ENCODE measurements at places on chromosomes 6 and 20.

- no peak for DNase-seq
Observed at GRCh38 chr20:24407151-24407550, 62.3 kb upstream of the SYNDIG1 start.

DNA sequence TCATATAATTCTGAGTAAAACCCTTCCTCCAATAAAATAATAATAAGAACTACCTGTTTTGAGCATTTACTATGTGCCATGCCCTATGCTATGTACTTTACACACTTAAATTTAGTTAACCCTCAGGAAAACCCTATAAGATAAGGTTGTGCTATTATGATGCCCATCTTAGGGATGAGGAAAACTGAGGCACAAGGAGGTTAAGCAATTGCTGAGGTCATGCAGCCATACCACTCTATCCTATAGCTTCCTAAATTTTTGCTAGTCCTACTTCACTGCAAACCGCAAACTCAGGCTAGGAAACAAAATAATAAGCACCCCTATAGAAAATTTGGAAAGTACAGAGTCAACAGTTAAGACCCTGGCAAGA is 38.9 kb upstream of the GFOD1 start:
- DNase-seq = no peak

DNA sequence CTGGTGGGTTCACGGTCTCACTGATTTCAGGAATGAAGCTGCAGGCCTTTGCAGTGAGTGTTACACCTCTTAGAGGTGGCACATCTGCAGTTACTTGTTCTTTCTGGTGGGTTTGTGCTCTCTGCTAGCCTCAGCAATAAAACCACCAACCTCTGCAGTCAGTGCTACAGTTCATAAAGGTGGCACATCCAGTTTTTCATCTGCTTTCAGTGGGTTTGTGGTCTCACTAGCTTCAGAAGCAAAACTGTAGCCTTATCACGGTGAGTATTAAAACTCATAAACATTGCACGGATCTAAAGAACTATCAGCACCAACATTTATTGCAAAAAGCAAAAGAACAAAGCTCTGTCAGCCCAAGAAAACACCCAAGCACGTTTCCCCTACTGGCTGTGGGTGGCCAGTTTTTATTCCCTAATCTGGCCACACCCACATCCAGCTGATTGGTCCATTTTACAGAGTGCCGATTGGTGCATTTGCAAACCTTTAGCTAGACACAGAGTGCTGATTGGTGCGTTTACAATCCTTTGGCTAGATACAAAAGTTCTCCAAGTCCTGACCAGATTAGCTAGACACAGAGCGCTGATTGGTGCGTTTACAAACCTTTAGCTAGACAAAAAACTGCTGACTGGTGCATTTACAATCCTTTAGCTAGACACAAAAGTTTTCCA is 3.4 kb upstream of the TMEM14C start:
- DNase-seq = no peak

GRCh38 chr6:39420300-39421265 is 98.1 kb upstream of the KCNK16 start:
- no peak for DNase-seq

DNA sequence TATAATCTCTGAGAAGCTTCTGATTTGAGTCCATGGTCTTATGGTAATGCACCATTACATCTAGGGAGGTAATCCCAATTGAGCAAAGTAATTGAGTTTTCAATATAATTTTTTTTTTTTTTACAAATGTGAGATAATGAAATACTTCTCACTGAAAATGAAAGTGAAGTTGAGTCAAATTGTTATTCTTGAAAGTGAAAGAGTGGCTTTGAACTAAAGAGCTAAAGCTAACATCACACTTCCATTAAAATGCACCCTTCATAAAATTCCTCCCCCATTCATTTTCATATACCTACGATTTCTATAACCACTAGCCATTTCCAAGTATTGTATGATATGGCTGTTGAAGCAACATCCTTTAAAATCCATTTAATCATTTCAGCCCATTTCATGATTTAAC is 149.1 kb upstream of the IMPG1 start:
- DNase-seq = no peak

DNA sequence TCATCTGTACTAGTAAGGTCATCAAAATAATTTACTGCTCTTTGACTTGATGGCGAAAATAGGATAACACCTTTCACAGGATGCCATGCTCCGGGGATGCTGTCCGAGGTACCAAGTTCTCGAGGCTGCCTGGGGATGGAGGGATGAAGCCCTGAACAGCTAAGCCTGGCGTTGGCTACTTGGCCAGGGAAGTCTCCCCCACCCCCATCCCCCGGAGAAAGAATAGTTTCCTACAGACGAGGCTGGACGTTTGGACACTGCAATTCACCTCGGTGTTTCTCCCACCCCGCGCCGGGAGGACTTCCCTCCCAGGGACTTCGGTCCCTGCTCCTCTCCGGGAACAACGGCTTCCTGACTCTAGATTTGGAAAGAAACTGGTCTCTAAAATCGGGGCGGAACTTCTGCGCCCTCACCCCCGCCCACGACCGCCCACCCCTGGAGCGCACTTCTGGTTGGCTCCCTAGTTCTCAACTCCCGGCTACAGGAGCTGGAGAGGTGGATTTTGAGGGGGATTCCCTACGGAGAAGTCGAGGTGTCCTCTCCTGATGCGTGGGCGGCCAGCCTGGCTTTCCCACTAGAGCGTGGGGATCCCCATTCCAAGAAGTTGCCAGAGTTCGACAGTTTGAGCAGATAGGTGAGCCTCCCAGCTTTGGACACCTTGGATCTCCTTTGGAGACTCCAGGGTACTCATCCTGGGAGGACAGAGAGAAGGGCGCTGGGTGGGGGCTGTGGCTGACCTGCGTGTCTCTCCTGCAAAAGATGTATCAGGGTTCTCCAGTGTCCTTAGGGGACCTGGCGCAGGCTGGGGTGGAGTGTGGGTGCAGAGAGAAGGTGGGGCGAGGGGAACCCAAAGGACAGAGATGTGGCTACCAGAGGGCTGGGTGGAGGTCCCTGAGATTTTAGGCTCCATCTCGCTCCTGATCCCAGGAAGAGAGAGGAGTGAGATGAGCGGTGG is 1.1 kb downstream of the PCSK2 start:
- no peak for DNase-seq

DNA sequence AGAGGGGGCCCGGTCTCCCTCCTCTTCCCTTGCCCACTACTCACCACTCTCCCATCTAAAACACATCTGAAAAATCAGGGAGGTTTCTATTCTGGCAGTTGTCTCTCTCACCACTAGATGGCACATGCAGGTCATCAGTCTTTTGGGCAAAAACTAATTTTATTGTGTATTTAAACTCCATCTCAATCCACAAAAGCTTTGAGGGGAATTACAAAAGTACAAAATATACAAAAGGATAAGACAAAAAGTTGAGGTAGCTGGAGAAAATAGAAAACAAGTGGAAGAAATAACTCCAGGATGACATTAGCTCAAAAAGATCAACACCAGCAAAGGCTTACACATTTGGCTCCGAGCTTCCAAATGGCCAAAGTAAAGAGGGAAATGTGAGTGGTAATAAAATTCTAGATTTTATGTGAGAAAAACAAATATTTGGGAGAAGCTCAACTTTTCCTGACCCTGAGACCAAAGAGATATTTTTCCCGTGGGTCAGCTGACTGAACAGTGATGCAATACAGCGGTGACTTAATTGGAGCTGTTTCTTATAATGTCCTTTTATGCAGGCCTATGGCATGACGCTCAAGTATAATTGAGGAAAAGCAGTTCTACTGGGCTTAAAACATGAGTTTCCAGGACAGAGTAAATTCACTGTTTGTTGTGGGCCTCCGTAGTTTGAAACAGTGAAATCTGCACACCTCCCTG is 79.8 kb upstream of the CHD6 start:
- DNase-seq = no peak

- DNase-seq = no peak
Observed at GRCh38 chr6:148999929-149000468, 253.2 kb downstream of the UST start.

GRCh38 chr20:4369798-4370124 is 351.9 kb upstream of the PRND start:
- peak; percentile 45 for DNase-seq

GRCh38 chr6:116714761-116715160 is 33.8 kb downstream of the KPNA5 start:
- DNase-seq = no peak

GRCh38 chr6:162873537-162873936 is 145.8 kb downstream of the PACRG start:
- no peak for DNase-seq

DNA sequence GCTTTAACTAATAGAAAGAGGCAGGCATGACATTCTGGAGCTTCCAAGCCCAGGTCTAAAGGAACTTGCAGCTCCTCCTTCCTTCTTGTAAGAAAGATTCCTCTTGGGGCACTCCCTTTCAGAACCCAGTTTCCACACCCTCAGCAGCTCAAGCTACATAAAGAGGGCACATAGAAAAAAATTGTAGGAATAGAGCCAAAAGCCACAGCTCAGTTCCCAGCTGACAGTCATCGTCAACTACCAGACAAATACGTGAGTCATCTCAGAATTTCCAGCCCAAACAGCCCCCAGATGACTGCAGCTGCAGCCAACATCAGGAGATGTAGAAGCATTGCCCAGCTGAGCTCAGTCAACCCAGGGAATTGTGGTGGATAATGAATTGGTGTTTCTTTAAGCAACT is 349.8 kb upstream of the ARID1B start:
- DNase-seq = peak; percentile 95

- no peak for DNase-seq
Observed at GRCh38 chr6:119124079-119124824, 45.8 kb upstream of the FAM184A start.

DNA sequence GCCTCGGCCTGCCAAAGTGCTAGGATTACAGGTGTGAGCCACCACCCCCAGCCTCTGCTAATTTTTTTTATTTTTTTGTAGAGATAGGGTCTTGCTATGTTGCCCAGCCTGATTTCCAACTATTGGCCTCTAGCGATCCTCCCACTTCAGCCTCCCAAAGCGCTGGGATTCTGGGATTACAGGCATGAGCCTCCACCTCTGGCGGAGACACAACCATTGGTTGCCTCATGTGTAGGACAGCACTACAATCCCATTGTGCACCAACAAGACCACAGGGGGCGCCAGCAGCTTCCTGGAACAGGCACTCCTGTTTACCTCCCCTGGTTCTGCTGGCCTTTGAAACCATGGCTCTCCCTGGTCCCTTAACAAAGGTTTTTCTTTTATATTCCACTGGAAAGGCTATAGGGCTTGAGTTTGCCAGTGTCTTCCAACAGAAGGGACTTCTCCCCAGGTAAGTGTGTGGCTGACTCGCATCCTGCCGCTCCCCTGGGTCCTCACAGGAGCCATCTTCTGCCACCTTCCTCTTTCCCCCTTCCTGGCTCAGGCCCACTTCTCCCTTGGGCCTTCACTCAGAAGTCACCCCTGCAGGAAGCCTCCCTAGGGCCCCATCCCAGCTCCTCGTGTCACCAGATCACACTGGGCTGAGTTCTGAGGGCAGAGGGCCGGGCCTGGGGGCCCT is 39.2 kb upstream of the TLDC2 start:
- DNase-seq = peak; percentile 15

- DNase-seq = no peak
Observed at GRCh38 chr20:23279836-23280235, 70.8 kb upstream of the NXT1 start.

GRCh38 chr20:23235173-23236027 is 115.2 kb upstream of the NXT1 start:
- DNase-seq = peak; percentile 39

GRCh38 chr6:117487821-117488220 is 5.3 kb downstream of the DCBLD1 start:
- DNase-seq = no peak

GRCh38 chr20:10611357-10611756 is 62.4 kb downstream of the JAG1 start:
- no peak for DNase-seq

DNA sequence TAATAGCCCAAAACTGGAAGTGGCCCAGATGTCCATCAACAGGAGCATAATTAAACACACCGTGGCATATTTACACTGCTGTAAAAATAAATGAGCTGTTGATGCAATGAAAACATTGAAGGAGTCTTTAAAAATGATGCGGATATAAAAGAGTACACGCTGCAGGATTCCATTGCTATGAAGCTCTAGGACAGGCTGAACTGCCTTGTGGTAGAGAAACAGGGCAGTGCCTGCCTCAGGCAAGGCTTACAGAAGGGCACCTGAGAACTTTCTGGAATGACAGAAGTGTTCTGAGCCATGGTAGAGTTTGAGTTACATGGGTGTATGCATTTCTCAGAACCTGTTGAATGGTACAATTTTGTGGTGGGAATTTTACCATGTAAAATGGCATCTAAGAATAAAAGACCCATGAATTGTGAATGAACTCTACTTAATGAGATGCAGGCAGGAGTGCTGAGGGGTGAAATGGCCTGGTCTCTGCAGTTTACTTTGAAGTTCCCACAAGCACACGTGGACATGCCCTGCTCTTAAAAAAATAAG is 45.3 kb upstream of the RIN2 start:
- DNase-seq = no peak

DNA sequence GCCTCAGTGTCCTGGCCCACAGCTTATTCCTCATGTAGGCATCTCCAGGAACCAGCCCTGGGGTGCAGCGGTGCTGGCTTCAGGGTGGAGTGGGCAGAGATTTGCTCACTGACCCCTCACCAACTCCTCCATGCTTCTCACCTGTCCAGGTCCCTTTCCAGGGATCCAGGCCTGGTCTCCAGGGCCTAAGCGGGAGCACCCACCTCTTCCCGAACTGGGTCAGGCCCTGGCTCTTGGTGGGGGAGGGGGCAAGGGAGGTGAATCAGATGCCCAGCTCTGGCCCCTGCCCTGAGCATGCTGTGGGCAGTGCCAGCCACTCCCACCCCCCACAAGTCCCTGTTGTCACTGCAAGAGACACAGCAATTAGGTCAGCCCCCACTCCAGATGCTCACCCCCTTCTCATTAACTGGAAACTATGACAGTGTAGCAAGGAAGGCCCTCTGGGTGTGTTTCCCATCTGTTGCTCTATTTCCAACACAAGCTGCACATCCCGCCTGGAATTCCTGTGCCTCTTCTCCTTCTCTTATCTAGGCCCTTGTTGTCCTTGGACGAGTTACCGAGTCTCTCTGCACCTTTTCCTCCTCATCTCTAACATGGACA is 37.0 kb downstream of the MDFI start:
- DNase-seq = no peak

- no peak for DNase-seq
Observed at GRCh38 chr6:132832891-132833290, 18.5 kb downstream of the RPS12 start.

DNA sequence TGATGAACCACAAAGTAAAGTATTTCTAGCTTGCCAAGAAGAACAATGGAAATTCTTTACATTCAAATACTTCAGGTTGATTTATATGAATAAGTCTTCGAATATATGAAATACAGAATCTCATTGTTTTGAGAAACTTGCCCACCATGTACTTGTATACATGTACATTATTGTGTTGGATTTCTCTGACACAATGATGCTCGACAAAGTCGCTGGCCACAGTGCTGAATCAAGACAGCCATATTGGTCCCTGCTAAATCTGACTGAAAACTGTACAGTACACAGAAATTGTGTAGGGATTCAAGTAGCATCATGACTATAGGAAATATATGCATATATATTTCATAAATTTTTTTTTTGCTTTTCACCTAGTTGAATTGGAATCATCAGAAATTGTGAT is 13.1 kb upstream of the LIN28B start:
- DNase-seq = no peak

DNA sequence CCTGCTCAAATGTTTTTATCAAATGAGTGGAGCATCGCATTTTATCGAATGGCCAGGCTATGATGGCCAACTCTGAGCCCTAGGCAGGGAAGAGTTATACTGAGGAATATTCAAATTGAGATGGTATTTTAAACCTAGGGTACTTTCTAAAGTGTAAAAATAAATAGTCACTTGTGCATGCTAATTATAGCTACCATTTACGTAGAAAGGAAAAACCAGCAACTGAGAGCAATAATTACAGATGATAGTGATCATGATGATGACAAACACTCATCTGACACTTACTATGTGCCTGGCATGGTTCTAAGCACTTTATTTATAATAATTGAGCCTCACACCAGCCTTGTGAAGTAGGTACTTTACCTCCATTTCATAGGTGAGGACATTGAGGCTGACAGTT is 455.7 kb downstream of the CD83 start:
- no peak for DNase-seq
